ENCODE measurements at places on chromosomes 6 and 20.

DNA sequence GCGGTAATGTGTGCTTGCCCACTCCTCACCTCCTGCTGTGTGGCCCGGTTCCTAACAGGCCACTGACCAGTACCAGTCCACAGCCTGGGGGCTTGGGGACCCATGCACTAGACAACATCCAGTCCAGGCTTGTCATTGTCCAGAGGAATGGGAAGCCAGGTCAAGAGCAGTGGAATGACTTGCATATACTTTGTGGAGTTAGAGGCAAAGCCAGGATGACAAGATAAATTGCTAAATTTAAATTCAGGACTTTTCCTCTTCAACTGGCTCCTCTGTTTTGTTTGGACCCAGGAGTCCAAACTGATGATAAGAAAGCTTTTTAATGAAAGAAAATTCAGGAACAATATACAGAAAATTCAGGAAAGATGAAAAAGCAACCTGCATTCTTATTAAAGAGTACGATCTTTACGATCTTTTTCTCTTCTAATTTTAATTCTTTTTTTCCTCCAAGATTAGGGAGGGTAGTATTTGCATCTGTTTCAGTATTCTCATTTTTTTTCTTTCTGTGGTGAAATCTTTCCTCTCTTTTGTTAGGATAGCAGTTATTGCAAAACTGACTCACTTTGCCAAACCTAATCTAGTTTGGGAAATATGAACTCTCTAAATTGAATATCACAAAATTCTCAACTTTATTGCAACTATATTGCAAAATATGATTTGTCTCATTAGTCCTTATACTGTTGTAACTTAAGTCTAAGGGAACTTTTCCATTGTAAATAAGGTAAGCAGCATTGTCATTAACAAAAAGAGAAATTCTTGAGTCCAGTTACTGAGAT, 48.2 kb downstream of the DCBLD1 start:
- DNase-seq: no peak

DNA sequence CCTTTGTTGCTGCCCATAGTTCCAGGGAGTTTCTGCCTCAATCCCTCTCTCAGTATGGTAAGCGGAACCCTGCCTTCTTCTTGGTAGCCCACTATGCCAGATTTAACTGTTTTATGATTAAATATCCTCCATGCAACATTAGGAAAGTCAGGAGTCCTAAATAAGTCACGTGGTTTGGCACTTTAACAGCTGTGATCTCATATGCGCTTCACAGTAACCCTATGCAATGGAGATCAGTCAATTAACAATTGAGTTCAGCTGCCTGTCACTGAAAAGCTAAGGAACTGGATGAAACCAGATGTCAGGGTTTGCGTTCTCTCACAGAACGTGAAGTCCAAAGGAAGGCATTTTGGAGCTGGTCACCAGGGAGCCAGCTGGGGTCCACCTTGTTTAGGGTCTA, 81.6 kb downstream of the PSMB1 start:
- no peak for DNase-seq

- DNase-seq: no peak
Observed at GRCh38 chr6:111541026-111541681, 58.1 kb upstream of the REV3L start.

DNA sequence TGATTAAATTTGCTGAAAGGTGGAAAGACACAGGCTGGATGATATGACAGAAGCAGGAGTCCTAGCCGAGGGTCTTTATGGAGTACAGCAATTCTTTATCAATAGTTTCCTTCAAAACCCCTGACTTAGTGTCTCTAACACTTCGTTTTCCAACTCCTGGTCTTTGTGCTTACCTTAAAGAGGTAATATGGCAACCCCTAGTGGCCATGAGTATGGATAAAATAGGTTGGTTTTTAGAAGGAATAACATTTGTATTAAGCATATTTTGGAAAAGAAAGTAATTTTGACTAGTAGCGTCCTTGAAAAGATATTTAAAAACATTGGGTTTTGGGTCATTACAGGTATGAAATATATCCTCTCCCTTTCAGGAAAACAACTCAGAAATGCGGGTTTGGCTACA, 51.9 kb downstream of the VGLL2 start:
- no peak for DNase-seq

GRCh38 chr20:18250217-18250616, 38.1 kb upstream of the ZNF133 start:
- DNase-seq: no peak

DNA sequence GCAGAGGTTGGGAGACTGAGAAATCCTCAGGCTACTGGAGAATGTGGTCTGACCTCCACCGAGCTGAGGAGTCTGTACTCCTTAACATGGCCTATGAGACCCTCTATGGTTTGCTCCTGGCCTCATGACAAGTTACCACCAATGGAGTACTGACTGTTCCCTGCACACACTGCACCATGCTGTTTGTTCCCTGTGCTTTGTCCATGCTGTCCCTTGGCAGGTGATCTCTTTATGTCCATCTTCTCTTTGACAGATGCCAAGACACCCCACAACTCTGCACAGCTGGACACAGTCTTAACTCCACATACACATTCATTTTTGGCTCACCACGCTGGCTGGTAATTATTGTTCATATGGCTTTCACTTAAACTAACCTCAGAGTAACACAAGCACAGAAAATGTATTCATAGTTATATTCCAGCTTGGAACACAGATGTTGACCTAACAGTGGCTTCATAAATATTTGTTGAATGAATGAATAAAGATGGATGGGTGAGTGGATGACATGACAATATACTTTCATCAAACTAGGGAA, 258.0 kb downstream of the ATXN1 start:
- no peak for DNase-seq

GRCh38 chr20:9137001-9137400, 68.1 kb downstream of the PLCB4 start:
- no peak for DNase-seq

- DNase-seq: no peak
Observed at GRCh38 chr6:63997221-63997620, 361.6 kb downstream of the PHF3 start.

- DNase-seq: no peak
Observed at GRCh38 chr6:155314773-155315515, 660 bp upstream of the TFB1M start.

DNA sequence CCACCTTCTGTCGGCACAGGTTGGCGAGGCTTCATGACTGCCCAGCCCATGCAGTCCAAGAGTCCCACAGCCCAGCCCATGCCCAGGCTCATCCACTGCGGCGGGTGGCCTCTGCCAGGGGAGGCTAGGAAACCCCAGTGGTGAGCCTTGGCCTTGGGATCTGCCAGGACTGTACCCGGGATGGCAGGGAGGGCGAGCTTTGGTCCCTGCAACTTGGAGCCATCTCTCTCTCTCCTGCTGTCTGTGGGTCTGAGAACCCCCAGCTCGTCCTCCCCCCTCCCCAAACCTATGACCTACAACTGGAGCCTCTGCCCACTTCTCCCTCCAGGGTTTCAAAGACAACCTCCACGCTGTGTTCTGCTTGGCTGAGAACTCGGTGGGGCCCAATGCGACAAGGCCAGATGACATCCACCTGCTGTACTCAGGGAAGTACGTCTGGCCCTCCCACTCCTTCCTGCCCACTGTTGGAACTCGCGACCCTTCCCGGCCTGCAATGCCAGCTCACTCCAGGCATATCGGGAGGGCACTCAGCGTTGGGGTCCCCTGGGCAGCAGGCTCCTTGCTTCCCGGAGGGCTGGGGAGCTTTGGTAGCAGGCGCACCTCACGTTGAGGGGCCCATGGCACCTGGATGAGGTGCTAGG, 19.7 kb downstream of the NPEPL1 start:
- DNase-seq: no peak

DNA sequence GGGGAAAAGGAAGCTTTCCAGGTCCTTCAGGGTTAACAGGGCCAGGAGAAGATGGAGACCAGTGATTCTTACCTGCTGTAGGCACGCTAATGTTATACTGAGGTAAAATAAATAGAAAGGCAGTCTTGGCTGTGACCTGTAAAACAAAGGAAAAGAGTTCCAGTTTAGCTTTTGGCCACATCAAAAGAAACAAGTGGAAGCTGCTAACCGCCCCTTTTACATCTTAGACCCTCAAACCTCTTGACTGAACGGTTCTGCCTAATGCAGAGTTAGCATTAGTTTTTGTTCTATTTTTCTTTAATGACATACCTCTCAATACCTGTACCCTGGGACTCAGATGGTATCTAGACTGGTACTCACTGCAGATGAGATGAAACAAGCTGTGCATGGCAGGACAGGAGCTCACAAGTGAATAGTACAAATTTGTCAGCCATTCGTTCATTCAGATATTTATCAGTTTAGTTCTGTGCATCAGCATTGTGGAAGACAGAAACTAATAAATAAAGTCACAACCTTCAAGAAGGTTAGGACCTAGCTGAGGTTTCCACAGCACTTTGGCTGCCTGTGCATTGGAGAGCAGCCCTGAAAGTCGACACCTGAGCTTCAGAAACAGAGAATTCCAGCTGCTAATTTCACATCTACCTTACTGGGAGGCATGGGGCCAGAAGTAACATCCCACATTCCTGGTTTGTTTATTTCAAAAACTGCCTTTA, 41.0 kb downstream of the TRAM2 start:
- no peak for DNase-seq

- no peak for DNase-seq
Observed at GRCh38 chr20:25339608-25340007, 51.0 kb downstream of the ABHD12 start.

DNA sequence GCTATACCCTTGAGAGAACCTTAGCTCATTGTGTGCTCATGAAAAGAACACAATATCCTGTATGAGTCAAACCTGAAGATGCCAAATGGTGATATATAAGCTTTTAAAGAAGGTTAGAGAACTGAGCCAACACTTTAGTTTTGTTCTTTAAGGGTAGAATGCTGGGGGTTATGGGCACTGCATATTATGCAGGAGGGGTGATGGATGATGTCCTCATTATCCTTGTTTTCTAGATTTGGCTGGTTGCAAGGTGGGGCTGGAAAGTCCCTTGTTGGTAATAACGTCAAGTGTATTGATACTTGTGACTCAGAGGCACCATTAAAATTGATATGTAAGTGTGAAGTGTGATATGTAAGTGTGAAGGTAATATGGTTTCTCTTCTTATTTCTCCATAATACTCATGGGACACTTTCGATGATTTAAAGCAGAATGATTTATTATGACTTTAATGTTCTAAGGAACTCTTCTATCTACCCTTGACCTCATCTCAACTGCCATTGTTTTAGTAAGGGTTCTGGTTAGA, 113.7 kb upstream of the DTNBP1 start:
- no peak for DNase-seq

- DNase-seq: no peak
Observed at GRCh38 chr6:16562498-16562897, 198.8 kb downstream of the ATXN1 start.

GRCh38 chr20:54149765-54150264, 24.0 kb downstream of the CYP24A1 start:
- DNase-seq: no peak

DNA sequence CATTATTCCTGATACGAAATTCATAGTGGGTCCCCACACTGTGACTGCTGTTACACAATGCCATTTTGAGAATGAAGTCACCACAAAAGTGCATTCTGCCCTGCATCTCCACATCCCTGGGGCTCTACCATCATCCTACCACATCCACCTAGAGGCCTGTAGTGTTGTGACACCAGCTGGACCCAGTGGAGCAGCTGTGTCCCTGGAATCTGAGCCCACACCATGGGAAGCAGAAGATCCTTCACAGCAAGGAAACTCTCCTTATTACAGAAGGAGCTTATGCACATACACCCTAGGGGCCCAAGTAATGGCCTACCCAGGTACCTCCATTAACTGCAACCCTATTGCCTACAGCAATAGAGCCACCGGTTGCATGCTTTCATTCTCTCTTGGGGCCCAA, 566.6 kb upstream of the EPHA7 start:
- no peak for DNase-seq

DNA sequence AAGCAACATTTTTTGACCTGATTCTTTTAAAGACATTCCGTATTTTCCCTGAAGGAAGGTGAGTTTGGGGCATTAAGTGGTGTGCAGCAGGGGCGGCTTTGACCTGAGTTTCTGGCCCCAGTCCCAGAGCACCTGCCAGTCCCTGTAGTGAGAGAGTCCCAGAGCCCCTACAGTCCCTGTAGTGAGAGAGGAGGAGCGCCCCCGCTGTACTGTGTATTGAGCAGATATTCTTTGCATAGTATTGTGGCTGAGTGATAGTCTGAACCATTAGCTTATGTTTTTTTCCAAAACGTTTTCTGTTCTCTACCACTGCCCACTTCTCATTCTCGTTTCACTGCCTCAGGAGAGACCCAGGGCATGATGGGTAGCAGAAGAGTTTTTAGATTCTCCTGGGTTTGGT, 17.2 kb upstream of the SH3BGRL2 start:
- DNase-seq: no peak

DNA sequence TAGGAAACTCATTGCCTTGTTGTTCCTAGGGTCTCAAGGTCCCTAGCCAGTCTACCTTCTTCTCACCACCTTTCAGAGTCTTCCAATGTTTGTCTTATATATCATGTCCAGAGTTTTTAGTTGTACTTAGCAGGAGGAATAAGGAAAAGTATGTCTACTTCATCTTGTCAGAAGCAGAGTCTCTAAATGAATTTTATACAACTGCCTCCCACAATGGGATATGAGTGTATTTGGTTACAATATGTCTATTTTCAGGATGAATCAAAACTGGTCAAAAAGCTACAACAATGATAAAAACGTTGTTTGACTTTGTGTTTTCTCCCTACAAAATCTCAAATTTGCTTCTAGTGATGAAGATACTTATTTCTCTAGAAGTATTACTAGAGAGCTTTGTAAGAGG, 7.0 kb downstream of the GLO1 start:
- no peak for DNase-seq

DNA sequence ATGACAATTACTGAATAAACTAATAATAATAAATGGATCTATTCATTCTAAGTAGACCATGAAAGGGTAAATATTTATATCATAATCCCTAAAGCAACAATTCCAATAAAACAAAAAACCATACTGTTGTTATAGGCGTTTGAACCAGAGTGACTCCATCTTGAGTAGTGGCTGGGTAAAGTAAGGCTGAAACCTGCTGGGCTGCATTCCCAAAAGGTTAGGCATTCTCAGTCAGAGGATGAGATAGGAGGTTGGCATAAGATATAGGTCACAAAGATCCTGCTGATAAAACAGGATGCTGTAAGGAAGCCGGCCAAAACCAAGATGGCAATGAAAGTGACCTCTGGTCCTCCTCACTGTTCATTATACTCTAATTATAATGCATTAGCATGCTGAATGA, 8.3 kb downstream of the OR2H1 start:
- no peak for DNase-seq

DNA sequence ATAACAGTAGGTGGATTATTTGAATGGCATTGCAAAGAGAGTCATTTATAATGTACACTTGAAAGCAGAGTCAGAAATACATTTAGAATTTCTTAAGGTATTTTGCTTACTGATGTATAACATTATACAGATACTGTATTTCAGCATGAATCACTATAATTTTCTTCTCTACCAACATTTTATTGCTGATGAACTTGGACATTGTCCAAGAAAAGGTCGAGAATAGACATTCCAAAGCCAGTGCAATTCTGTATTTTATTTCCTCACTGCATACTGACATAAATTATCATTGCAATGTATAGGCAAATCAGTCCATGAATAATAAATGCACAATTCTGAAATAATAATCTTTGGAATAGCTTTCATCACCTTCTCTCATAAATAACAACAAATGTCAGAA, 1420.0 kb upstream of the EYS start:
- no peak for DNase-seq
